HFFc6 (cell line): ENCODE measurements at places on chromosomes 2 and 18.

- no peak for DNase-seq
Observed at GRCh38 chr2:69292256-69292655, 94.8 kb downstream of the GFPT1 start.

GRCh38 chr2:143787674-143788073, 658.5 kb downstream of the ARHGAP15 start:
- no peak for DNase-seq

- DNase-seq, result peak; percentile 55
Observed at GRCh38 chr18:45664824-45665763, 49.8 kb downstream of the SLC14A2 start.

- DNase-seq, result no peak
Observed at GRCh38 chr2:222861411-222862105, 722 bp downstream of the ACSL3 start.

GRCh38 chr2:197183355-197183754, 127.2 kb downstream of the ANKRD44 start:
- DNase-seq, result no peak

DNA sequence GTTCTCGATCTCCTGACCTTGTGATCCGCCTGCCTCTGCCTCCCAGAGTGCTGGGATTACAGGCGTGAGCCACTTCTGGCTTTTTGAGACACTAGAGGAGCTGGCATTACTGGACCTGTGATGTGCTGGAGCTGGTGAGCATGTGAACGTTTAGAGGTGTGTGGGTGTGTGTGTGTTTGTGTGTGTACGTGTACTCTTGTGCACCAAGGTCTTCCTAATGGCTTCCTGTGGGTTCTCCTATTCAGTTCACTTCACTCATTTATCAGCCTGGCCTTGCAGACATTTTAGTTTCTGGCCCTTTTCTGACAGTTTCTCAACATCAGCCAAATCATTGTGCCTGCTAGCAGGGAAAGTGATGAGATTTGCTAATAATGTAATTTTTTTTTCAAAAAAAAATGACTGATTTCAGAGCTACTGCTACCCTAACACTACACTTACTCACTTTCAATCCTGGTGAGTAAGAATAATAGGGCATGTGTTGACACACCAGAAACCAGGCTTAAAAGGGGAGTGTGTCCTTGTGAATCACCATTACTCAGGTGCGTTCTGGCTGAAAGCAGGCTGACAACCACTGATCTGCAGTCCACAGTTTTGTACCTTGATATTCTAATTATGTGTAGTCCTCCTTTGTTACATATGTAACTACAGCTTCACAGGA, 41.0 kb upstream of the ACTR3 start:
- DNase-seq, result peak; percentile 64

DNA sequence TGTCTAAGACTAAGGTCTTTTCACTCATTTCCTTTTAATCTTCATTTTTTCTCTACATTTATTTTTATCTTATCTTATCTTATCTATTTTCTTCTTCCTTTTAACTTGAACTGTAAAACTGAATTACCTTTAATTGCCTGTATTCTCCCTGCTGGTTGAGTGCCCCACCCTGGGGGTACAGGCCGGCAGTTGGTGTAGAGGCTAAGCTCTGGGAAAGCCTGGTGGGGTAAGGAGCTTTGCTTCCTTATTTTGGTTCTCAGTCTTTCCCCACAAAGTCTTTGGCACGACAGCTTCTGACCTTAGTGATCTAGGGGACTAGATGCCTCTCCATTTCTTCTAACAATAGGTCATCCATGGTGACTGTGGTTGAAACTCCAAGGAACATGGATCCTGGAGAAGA, 26.8 kb upstream of the HAAO start:
- no peak for DNase-seq

- DNase-seq, result no peak
Observed at GRCh38 chr2:157788201-157788600, 87.9 kb downstream of the ACVR1 start.

- DNase-seq, result no peak
Observed at GRCh38 chr2:149745396-149746230, 158.0 kb upstream of the MMADHC start.

GRCh38 chr2:9944330-9944758, 7.1 kb upstream of the GRHL1 start:
- peak; percentile 11 for DNase-seq

GRCh38 chr2:218093879-218094278, 24.8 kb downstream of the RUFY4 start:
- no peak for DNase-seq
